Stomach (tissue), 19 donors: ENCODE measurements at places on chromosomes 3 and 15. TPM values are rescaled to one million over a fixed set of nuclear protein-coding genes. Genes with fewer than 3 reads are reported as not detected.

- no peak for DNase-seq
These were observed 339.9 kb upstream of the KCNH8 start for GRCh38 chr3:18808429-18808828.

DNA sequence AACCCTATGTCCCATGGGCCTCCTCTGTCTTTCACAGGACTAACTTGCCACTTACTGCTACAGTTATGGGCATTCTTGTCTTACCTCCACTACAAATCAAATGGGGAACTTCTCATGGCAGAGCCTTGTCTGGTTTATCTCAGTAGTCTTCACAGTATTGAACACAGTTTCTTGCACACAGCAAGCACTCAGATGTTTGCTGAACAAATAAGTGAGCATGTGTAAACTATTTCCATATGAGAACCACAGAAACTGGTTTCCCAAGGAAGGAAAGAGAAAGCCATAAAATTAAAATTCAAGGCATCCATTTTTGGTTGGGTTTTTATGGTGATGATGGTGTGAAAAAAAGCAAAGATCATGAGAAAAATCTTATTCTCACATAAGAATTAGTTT is 189.2 kb downstream of the MEX3B start:
- DNase-seq: no peak

DNA sequence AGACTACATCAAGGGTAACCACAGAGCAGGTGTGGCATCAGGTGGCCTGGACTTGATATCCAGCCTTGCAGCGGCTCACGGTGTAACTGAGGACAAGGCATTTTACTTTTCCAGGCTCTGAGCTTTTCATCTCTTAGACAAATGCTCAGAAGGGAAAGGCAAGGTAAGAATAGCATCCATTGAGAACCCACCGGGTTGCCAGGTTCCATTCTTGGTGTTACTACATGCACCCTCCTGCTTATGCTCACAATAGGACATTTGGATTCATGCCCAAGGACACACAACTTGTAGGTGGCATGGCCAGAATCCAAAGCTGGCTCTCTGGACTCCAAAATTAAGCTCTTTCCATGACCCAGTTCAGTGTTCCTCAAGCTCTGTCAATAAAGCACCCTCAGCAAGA is 85.5 kb downstream of the CCNL1 start:
- no peak for DNase-seq

- DNase-seq: no peak
These were observed 162.6 kb upstream of the ABI3BP start for GRCh38 chr3:101155825-101156224.

GRCh38 chr15:40754574-40754882 is 526 bp downstream of the RMDN3 start:
- DNase-seq: peak; percentile 48

- no peak for DNase-seq
These were observed 84.3 kb downstream of the KLHL25 start for GRCh38 chr15:85710340-85710842.

DNA sequence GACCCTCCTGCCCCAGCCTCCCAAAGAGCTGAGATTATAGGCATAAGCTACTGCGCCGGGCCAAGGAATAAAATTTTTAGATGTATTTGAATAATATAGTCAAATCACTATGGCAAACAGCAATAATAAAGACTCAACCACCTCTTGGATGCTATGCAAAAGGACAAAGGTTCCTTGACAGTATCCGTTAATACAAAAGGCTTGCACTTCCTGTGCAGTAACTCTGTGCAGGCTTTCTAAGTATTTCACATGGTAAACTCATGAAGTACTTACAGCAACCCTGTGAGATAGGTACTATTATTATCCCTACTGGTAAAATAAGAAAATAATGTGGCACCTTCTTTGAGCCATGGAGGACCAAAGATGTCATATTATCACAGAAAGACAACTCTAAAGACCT is 86.8 kb downstream of the SHQ1 start:
- no peak for DNase-seq

The GADL1 gene
- total RNA-seq: not detected

The LNP1 gene
- total RNA-seq: 4.0 TPM

The PRICKLE2 gene
- total RNA-seq: 42.5 TPM
